NCI-H1694 treated with DMSO at 0.1 percent for 48 hours (cell line): ENCODE measurements at places on chromosomes 2 and 18.

GRCh38 chr18:79526468-79527460 is 131.0 kb downstream of the NFATC1 start:
- DNase-seq = no peak

- DNase-seq = no peak
These were observed 393.0 kb upstream of the SALL3 start for GRCh38 chr18:78586586-78586985.

- no peak for DNase-seq
These were observed 14.7 kb downstream of the ZNF142 start for GRCh38 chr2:218644721-218645120.

DNA sequence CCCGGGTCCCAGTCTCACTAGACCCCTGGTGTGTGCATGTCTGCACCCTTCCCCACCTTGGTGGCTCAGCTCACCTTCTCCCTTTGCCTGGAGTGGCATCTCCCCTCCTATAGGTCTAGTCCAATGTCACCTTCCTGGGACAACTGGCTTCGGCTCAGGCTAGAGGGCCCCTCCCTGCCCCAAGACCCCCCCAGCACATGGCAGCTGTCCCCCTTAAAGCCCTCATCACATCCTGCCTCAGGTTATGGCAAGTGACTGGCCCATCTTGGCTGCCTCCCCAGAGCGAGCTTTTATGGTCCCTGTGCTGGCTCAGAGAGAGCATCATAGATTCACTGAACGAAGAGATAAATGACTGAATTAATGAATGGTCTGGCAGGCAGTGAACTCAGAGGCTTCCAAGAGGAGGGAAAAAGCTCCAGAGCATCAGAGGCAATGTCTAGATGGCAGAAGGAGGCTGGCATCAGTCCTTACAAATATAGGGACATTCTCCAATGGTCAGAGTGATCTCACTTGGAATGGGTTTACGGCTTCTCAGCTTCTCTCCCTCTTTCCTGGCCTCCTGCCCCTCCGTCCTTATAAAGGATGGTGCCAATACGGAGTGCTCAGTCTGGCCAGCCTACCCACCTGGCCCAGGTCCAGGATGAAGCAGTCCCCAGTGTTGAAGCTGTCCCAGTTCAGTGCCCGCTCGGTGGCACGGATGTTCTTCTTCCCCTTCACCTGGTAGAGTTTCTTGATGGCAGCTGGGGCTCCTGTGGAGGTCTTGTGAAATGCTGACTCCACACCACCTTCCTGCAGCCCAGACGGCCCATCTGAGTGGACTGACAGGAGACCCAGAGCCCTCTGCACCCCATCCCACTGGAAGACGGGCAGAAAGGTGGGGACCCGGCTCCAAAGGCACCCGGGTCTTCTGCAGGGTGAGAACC is 9.4 kb downstream of the CAPG start:
- no peak for DNase-seq

GRCh38 chr18:47215554-47216138 is 35.8 kb downstream of the SKOR2 start:
- DNase-seq = peak; percentile 76

GRCh38 chr2:160293391-160294091 is 93.5 kb upstream of the ITGB6 start:
- DNase-seq = no peak

DNA sequence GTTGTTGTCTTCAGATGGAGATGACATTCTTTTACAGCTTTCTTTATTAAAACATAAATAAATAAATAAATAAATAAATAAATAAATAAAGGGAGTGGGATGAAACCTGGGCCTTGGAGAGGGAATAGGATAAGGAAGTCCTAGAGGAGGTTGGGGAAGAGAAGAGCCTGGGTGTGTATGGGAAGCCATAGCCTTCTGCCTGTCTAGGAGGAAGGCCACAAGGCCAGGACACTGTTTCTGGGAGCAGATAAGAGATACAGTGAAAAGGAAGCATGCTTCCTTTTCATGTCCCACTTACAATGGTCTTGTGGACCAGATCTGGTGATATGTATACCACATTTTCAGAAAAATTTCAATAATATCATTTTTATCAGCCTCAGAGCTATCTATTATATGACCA is 6.1 kb upstream of the TDRD15 start:
- no peak for DNase-seq

GRCh38 chr2:128950758-128951157 is 632.1 kb upstream of the HS6ST1 start:
- no peak for DNase-seq

DNA sequence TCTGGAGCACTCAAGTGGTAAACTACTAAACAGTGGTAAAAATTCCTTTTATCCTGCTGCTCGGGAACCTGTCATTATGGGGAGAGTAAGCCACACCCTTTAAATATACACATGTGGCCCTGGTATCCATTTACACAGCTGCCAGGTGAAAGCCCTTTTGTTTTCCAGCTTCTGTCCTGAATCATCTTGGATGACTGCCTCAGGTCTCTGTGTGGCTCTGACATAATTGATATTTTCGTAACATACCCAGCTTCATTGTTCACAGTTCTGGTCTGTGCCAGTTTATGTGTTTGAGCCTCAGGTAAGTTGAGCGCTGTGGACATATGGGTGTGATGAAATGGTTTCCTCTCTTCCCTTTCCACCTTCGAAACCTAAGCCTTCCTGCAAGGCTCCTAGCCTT is 15.7 kb upstream of the TTC39C start:
- DNase-seq = no peak

DNA sequence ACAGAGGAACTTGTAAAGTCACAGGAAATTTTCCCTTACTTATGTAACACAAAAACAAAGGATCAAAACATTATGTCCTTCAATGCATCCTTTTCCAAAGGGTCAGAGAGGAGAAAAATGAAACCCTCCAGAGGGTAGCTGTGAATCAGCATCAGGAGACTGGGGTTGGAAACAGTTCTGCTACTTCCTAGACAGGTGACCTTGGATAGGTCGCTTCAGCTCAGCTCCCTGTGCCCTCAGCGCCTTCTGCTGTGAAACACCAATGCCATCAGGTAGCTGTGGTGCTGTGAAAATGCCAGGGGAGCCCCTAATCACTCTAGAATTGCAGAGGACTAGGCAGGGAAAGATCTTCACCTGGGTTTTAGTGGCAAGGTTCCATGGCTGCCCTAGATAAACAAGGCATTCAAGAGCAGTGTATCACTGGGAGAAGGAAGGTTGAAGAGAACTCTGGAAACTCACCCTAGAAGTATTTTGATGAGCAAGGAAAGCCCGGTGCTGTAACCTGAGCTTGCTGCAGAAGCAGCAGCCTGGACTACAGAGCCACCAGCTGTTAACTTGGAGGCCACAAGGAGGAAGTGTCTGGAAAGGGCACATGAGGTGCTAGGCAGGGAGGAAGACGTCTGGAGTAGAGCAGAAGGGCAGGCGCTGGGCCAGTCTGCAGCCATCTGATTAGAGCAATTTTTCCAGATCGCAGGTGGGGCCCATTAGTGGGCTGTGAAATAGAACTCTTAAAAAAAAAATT is 100.7 kb upstream of the MCFD2 start:
- DNase-seq = peak; percentile 20

- no peak for DNase-seq
These were observed 5.3 kb upstream of the IL36G start for GRCh38 chr2:112972423-112973086.

DNA sequence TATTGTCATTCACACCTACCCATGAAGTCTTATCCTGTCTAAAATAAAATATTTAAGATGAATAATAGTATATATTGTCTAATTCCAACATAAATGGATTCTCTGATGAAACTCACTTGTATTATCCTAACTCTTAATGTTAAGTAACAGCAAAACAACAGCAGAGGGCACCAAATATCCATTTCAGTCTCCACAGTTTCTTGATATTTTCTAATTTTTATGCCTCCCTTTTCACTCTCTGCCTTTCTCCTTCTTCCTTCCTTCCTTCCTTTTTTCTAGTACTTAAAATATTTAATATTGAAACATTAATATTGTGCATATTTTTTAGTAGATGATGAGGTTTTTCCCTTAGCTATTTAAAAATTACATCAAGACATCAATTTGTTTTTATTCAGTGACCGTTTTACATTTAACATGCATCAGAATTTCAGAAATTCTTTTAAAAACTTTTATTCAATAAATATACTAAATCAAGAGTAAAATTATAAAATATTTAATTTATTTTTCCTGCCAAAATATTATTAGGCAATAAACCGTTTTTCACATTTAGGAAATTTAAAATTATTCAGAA is 97.6 kb downstream of the WDR7 start:
- peak; percentile 43 for DNase-seq

GRCh38 chr2:136410673-136411072 is 292.7 kb upstream of the CXCR4 start:
- DNase-seq = no peak

DNA sequence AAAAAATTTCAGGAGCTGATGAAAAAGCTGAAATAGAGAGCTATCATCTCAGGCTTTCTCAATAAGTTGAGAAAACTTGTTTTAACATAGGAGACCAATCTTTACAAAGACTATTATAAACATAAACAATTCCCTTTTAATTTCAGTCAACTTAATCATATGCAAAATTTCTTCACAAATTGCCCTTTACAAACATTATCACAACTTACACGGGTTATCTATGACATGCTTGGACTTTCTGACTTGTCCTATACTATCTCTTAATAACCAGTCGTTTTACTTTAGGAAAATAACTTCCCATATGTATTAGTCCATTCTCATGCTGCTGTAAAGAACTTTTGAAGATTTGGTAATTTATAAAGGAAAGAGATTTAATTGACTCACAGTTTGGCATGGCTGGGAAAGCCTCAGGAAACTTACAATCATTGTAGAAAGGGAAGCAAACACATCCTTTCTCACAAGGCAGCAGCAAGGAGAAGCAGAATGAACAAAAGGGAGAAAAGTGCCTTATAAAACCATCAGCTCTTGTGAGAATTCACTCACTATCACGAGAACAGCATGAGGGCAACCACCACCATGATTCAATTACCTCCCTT is 1583.7 kb upstream of the CELF4 start:
- no peak for DNase-seq

DNA sequence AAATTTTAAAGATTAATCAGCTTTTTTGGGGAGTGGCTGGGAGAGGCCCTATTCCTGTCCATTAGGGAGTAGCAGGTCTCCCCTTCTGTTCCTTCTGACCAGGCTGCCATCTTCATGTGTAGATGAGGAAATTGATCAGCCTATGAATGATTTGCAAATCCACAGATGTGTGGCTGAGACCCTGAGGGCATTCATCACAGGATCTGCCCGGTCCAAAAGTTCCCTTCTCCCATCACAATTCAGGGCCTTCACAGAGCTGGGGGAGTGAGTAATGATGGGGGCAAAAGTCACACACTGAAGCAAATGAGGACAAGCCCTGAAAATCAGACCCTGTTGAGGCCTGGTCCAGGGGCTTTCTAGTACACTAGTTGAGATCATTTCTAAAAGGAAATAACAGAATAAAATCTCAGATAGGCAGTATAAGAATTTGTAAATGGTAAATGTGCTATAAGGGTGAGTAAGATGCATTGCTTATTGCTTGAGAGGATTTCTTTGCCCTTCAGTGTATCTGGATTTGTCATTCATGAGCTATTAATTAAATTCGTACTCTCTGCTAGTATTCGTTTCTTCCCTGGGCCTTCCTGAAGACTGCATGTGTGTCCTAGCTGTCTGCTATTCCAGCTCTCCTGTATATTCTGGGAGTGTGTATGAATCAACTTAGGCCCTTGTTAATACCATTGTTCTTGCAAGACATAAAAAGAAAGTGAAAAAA is 53.2 kb downstream of the SETBP1 start:
- no peak for DNase-seq

GRCh38 chr2:207970147-207970825 is 55.0 kb downstream of the PLEKHM3 start:
- no peak for DNase-seq

GRCh38 chr2:65351234-65351947 is 81.0 kb downstream of the SPRED2 start:
- no peak for DNase-seq

DNA sequence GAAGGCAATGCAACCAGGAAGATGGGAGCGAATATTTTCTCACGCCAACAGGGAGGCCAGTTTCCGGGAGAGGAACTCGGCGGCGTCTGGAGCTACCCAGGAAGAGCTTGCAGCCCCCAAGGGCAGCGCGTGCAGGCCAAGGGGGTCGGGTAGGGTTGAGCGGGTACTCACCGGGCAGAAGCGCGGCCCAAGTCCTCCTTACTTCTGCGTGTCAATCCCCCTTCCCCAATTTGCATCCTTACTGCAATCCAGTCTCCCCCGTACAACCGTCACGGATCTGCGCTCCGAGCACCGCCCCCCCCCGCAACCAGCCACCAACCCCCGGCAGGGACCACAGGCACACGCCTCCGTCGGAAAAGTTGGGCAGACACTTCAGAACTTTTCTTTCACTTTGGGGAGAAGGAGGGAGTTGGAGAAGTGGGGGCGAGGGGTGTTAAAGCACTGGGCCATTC is 1.3 kb downstream of the ATP8B1 start:
- DNase-seq = no peak

DNA sequence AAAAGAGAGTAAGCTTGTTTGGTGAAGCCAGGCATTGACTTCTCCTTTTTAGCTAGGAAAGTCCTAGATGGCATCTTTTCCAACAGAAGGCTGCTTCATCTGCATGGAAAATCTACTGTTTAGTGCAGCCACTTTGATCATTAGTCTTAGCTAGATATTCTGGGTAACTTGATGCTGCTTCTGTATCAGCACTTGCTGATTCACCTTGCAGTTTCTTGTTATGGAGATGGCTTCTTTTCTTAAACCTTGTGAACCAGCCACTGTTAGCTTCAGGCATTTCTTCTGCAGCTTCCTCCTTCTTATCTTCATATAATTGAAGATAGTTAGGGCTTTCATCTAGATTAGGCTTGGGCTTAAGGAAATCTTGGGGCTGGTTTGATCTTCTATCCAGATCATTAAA is 639.7 kb downstream of the TDRD15 start:
- no peak for DNase-seq
